Activated CD4-positive, alpha-beta T cell treated with anti-CD3 and anti-CD28 coated beads, Interleukin-2, amount 50 U/mL, for 16 hours (primary cell): ENCODE measurements at places on chromosomes 3 and 15.

- DNase-seq: no peak
These were observed 51.6 kb downstream of the RAB11A start for GRCh38 chr15:65920825-65921309.

DNA sequence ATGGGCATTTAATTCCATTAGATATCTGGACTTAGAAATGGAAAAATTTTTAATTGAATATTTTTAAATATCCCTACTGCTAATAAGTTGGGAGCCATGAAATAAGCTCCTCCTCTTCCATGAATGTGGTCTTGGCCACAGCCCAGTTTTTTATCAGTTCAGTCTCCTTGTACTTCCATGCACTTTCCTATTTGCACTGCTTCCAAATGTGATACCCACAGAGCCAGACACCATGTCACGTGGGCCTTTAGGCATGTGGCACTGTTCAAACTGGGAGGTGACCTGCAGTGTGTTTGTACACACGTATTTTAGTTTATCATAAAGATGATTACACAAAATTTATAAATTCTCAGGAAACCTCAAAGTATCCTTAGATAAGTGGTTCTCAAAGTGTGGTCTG lies 80.1 kb upstream of the DGKG start:
- DNase-seq: no peak

GRCh38 chr3:47711596-47711995 lies 70.1 kb downstream of the SMARCC1 start:
- no peak for DNase-seq

GRCh38 chr3:195999896-196000295 lies 82.0 kb downstream of the TFRC start:
- no peak for DNase-seq

GRCh38 chr15:77634266-77634962 lies 1.7 kb upstream of the LINGO1 start:
- peak; percentile 70 for DNase-seq

DNA sequence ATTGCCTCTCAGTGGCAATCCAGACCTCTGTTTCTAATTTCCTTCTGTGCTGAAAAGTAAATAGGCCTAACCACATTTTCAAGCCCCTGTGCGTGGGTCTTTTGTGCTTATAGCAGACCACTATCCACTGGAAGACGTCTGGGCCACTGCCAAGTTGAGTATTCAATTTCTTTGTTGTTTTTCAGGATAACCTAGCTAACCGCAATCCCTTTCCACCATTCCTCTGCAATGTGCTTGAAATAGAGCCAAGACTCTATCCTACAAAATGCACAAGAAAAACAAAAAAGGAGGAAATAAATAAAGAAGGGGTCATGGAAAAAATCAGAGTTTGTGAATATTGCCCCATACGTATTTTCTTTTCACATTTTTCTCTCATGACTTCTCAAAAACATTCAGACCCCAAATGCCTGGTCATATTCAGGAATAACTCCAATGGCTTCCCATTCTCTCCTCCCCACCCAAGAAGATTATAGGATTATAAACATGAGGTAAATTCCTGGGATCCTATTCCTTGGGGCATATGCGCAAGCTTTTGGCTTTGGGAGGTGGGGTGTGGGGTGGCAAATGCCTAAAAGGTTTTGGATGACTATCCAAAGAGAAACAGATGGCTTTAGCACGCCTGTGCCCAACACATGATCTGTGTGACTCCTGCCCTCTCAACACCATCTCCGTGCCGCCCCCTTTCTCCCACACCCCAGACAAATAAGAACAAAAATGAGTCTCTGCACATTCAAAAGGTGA lies 217.9 kb upstream of the THBS1 start:
- no peak for DNase-seq
